ENCODE measurements at places on chromosomes 13 and 19.

DNA sequence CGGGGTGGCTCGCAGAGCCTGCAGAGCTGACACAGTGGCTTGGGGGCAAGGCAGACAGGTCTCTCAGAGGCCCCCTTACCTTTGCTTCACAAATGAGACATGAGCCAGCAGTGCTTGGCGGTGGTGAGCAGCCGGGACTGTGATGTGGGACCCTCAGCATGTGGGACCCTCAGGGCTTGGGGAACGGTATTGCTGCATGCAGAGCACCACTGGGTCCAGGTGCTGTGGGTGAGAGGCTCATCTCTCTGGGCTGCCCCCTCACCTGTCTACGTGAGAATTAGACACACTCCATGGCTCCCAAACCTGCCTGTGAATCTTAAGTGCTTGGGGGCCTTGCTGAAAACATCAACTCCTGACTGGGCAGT is 106.6 kb downstream of the COL4A2 start:
- no peak for DNase-seq

GRCh38 chr19:16197188-16197621 is 506 bp upstream of the AP1M1 start:
- no peak for DNase-seq

DNA sequence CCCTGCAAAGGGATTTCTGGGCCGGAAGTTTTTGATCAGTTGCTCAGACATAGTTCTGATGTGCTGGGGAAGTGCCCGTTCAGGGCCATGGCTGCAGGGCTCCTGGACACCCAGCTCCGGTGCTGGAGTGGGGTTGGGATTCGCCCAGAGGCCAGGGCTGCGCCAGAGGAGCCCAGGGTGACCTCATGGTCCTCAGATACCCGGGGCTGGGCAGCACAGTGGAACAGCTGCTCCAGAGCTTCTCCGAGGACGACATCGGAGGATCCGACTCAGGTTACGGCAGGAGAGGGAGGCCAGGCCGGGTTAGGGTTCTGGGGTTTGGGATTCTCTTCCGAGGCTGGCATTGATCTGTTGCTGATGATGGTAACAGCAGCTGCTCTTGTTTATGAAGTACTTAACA is 20.9 kb downstream of the CARM1 start:
- DNase-seq: no peak

DNA sequence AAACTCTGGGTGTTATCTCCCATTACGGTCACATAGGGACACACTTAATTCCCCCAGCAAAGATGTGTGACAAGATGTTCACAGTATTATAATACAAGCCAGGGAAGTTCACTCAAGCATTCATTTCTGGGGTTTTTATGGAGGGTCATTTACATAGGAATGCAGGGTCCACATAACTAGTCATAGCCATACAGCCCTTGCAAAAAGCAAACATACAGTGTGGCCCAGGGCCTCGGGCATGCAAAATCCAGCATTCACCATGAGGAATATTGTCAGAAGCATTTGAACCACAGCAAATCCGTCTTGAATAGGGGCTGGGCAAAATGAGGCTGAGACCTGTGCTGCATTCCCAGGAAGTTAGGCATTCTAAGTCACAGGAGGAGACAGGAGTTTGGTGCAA is 13.0 kb upstream of the ZNF460 start:
- DNase-seq: no peak

DNA sequence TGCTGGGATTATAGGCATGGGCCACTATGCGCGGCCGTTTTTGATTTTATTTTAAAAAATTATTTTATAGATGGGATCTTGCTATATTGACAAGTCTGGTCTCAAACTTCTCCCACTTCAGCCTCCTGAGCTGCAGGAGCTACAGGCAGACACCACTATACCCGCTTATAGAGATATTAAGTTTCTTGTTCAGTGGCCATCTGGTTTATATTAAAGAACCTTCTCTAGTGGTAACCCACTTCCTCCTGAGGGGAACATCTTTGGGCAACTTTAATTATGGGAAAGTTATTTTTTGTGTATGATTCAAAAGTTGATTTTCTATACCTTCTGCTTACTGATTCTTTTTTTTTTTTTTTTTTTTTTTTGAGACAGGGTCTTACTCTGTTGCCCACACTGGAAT is 172.7 kb downstream of the KLF5 start:
- no peak for DNase-seq

- no peak for DNase-seq
These were observed 167.1 kb upstream of the SOX1 start for GRCh38 chr13:111899714-111900389.

DNA sequence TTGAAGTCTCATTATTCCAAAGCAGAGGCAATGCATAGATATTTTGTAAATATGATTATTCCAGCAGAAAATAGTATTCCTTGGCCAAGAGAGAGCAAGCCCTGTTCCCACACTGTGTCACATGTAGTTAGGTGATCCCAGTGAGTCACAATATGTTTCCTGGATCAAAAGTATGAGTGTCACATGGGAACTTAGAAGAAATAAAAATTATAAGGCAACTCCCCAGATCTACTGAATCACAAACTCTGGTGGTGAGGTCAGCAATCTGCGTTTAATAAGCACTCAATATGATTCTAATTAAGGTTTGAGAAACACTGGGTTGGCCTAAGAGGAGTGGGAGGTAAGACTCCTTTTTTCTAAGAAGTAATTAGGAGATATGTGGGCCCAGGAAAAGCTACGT is 1504.5 kb upstream of the PCDH20 start:
- DNase-seq: no peak

GRCh38 chr19:10227026-10227971 is 3.8 kb downstream of the S1PR2 start:
- DNase-seq: no peak

DNA sequence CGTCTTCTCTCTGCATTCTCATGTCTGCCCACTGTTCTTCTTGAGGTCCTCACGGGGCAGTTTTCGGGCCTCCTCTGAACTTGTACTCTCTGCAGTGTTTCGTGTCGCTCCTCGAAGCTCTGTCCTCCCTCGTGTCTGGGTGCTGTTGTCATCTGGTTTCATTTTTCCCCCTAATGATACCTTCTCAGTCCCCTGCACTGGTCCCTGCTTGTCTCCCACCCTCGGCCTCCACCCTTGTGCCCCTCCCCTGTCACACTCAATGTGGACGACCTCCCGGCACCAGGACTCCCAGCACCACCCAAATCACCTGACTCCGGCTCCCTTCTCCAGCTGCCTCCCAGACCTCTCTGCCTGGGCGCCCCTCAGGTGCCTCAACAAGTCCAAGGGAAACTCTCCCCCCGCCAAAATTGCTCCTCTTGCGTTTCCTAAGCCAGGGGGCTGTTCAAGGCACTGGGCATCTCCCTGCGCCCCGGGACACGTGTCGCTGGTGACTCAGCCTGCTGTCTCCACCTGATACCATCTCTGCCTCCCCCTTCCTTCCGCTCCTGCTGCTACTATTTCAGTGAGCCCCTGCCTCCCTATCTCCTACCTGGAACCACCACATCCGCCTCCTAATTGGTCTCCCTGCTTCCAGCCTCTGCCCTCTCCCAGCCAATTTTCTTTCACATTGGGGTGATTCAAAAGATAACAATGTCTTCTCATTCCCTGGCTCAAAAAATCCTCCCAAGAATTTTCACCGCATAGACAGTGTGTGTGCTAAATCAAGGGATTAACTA is 49.5 kb downstream of the RFX2 start:
- DNase-seq: no peak

GRCh38 chr19:49488863-49489537 is 1.6 kb downstream of the RPL13A start:
- DNase-seq: no peak

DNA sequence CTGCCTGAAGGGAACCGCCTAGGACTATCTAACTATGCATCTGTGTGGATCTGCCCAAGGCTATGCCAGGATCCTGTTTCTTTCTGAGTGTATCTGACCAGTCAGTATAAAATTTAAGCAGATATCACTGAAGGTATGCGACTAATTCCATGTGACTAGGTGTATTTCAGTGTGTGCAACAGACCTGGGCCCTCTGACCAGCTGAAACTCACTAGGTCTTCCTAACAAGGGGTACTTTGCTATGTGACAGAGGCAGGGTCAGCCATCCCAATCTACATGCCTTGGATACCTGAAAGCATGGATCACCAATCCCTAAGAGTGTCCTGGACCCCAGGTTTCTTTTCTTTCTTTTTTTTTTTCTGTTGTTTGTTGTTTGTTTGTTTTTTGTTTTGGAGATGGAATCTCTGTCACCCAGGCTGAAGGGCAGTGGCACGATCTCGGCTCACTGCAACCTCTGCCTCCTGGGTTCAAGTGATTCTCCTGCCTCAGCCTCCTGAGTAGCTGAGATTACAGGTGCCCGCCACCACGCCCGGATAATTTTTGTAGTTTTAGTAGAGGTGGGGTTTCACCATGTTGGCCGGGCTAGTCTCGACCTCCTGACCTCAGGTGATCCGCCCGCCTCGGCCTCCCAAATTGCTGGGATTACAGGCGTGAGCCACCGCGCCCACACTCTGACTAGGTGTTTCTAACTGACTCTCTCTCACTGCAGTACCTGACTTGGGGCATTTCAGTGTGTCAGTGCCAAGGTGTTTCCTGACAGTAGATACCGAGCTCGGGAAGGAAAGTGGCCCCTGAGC is 43.5 kb downstream of the FCGBP start:
- no peak for DNase-seq

- no peak for DNase-seq
These were observed 140.4 kb downstream of the TEX29 start for GRCh38 chr13:111460548-111461444.

GRCh38 chr19:1275260-1275975 is at the start of gene FAM174C:
FAM174C (plus strand) TSS chr19:1275530; CDS start chr19:1275550, 20 bp downstream.
- peak; percentile 96 for DNase-seq

DNA sequence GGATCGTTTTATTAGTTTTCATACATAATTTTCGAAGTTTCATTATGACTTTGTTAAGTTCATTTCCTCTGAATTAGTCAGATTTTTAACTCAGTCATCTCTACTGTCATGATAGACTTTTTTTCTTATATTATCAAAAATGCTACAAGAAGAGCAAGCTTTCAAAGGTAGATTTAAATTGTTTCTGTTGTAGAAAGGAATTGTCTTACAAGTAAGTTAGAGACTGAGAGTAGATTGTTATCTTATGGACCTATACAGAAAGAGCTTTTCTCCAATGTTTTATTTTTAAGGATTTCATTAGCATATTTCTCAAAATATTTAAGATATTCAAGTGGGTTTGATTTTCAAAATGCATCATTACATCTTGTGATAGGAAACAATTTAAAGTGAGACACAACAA is 2.7 kb downstream of the MAB21L1 start:
- no peak for DNase-seq

- no peak for DNase-seq
These were observed 577.9 kb downstream of the LMO7 start for GRCh38 chr13:76214001-76214400.

DNA sequence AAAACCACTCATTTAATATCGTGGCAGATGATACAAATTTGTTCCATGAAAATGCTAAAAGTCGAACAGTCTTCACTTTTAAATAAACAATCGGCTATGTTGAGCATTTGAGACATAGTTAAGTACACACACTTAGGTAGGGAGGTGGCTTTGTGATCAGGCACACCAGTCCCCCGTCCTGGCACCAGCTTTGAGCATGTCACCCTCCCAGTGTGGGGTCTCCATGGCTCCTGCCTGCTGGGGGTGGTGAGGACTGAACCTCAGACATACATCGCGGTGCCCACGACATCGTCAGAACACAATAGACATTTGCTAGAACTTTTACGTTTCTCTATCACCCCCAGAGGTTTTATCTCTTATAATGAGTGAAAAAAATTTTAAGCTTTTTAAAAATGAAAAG is 62.0 kb downstream of the RFX2 start:
- no peak for DNase-seq

DNA sequence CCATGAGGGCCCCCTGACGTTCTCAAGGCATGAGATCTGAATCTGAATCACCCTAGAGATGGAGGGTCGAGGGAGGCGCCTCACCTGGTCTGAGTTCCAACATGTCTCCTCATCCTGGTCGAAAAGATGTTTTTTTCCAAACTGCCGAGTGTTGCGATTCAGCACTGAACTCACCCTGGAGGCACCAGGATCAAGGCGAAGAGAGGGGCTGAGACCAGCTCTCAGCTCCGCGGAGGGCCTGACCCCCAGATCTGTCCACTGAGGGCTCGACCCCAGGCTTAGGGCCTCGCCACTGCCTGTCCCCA is 555 bp downstream of the NR2C2AP start:
- DNase-seq: no peak

GRCh38 chr13:113431171-113431570 is 22.1 kb downstream of the ADPRHL1 start:
- no peak for DNase-seq

DNA sequence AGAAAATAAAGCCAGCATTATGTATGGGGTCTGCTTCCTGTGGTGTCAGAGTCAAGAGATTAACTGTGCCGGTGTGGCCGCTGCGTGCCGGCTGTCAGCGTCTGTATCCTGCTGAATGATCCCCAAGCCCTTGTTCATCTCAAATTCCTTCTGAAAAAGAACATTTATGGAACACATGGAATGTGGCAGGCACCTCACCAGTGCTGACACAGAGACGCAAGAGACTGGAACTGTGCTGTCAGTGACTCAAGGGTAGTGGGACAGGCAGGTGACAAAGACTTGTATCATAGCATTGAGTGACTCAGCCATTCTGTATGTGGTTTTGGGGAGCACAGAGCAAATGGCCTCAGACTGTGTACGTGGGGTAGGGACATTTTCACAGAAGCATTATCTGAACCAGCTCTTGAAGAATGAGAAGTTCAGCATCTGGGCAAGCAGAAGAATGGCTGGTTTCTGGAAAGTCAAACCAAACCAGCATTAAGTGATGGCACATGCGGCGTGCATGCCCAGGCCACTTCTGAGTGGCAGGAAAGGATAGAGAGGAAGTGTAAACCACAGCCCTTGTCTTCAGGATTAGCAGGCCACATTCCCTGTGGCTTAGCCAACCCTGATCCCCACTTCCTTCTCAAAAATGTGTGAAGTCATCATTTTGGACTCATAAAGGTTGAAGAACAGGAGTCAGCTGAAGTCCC is 54.0 kb upstream of the IRS2 start:
- no peak for DNase-seq

DNA sequence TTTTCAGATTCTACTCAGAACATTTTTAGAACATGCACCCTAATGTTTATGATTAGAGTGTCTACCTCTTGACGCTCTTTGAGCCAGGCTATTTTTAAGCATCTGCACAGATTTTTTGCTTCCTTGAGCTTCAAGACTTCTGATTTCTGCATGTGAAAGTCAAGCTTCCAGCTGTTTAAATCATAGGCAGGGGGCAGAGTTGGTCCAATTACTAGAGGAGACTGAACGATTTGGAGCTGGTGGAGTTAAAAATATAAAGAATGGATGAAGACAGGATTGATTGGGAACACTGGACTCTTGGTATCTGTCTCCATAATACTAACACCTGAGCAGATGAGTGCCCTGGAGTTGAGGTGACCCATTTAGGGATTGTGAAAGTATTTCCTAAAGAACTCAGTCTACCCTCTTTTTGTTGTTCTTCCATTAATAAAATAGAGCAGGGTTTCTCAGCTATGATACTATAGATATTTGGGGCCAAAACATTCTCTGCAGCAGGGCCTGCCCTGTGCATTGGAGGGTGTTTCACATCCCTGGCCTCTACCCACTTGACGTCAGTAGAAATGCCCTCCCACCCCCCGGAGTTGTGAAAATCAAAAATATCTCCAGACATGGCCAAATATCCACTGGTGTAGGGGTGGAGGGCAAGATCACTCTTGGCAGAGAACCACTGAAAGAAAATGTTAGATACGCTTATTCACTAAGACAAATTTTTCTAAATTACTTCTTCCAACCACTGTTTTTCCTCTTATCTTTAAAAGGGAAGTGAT is 160.1 kb downstream of the COG6 start:
- no peak for DNase-seq
